ENCODE measurements at places on chromosomes 5 and 9.

- no peak for DNase-seq
Measured at GRCh38 chr5:146254223-146254622, 50.8 kb downstream of the RBM27 start.

DNA sequence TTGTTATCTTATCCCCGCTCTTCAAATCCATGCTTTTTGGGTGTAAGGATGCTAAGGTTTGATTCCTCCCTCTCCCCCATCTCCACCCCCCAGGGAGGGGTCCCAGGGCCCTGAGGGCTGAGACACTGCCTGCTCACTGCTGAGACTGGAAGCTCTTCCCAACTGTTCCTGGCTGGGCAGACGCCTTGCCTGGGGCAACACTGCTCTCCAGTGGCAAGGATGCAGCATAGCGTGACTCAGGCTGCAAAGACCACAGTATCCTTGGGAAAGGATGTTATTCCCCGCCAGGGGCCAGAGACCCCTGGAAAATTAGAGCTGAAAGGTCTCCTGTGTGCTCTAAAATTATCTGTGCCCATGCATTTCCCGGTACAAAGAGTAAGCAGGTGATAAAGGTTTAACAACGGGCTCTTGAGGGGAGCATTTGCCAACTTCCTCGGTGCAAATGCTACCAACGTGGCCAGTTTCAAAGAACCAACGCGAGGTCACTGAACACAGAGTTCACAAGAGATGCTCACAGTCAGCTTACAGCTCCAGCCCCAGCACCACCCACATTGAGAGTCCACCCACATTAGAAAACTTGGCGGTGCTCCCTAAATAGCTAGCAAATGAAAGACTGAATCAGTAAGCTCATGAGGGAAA lies 271.9 kb downstream of the NSG2 start:
- DNase-seq: peak; percentile 68

DNA sequence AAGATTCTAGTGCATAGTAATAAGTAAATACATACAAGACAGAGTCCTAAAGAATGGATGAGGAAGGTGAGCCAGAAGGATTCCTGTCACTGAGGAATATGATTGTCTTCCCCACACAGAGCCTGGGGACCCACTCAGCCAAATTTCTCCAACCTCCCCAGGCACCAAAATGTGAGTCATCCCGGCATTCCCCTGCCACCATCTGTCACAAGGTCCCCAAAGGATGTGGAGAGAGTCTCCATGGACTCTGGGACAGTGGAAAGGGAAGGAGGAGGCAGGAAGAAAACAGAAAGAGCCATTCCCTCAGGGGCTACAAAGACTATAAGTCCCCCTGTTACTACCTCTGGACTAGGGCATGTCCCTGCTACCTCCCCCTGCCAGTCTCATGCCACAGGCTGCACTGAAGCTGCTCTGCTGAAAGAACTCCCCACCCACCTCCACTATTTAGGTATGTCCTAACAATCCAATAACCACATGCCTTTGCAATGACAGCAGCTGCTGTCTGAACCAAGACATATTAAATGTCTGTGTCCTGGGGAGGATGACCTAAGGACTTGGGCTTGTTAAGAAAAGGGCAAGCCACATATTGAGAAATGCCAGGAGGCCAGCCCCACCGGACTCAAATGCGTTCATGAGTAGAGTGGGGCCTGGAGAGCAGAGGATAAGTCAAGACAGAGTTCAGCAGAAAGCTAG lies 10.7 kb upstream of the OR5C1 start:
- no peak for DNase-seq

GRCh38 chr9:113665064-113665463 lies 201.5 kb downstream of the RGS3 start:
- DNase-seq: no peak

- DNase-seq: no peak
Measured at GRCh38 chr5:179767496-179768100, 26.2 kb upstream of the LTC4S start.

DNA sequence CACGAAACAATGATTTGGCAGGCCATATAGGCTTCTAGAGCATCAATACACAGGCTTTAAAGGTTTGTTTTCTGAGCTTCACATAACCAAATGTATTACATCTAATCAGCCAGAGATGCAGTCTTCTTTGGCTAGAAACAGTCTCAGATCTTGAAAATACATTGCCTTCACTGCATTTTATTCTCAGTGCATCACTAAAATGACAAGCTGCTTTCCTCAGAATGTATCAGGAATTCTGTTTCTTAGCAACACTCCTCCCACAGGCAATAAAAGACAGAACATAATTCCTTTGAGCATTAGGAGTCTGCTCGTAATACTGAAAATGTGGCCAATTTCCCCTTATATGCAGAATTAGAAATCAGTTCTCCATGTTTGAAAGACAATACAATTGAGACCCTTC lies 36.9 kb downstream of the FEM1C start:
- no peak for DNase-seq

GRCh38 chr5:120817044-120817985 lies 353.2 kb downstream of the PRR16 start:
- peak; percentile 16 for DNase-seq

DNA sequence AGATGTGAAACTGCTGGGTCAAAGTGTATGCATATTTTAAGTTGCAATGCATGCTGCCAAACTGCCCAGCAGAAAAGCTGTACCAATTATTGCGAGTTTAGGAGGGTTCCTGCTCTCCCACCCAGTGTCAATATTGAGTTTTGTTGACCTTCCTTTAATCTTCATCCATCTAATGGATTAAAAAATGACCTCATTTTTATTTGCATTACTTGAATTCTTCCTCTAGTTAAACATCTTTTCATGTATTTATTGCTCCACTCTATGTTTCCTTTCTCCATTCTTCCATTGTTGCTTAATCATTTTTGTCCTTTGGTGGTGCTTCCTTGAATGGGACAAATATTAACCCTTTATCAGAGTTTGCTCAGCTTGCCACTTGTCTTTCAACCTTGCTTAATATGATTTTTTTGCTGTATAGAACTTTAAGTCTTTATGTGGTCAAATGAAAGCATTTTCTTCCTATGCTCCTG lies 32.4 kb downstream of the TLE1 start:
- DNase-seq: no peak

DNA sequence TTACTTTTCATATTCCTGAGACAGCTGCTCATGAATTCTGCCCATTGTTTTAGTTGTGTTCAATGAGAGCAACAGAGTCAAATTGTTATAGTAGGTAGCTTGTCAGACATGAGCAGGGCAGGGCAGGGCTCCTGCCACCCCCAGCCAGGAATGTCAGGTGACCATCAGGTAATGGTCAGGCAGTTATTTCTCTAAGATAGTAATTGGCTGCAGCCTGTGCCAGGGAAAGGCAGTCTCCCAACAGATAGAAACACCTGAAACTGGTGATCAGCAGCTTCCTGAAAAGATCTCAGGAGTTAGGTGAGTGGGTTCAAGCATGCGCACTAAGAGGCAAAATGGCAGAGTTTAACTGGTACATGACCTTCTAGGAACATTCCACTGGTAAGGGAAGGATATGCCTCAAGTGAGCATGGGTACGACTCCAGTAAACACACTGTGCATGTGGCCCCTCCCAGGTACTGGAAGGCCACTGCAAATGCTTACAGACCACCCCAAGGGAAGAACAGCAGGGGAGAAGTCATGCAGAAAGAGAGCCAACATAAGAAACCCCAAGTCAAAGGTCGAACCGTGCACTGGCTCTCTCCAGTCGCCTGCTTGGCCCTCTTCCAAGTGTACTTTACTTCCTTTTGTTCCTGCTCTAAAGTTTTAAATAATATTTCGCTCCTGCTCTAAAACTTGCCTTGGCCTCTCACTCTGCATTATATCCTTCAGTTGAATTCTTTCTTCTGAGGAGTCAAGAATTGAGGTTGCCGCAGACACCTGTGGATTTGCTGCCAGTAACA lies 25.1 kb downstream of the CARTPT start:
- no peak for DNase-seq

DNA sequence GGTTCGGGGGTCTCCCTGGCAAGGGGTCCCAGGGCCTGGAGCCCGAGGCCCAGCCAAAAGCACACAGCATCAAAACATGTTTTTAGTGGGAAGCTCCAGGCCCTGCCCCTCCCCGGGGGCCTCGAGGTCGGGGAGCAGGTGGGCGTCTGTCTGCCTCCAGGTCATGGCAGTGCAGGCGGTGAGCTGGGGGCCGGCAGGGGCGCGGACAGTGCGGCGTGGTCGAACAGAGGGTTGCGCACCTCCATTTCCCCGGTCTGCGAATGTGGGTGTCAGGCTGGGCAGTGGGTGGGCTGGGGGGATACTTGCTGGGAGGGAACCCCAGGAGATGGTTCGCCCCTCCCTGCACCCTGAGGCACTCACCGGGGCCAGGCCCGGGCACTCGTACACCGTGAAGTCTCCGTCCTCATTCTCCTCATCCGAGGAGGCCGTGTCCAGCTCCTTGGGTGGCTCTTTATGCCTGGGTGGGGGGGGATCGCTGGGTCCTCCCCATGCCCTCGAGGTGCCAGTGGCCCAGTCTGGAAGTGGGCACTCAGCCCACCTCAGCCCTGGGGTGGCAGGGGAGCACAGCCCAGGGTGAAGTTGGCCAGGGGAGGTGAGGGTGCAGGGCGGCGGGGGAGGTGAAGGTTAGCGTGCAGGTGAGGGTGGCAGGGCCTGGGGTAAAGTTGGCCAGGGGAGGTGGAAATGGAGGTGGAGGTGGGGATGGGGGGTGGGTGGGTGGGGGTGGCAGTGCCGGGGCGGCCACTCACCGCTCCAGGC lies 6.2 kb downstream of the NPDC1 start:
- no peak for DNase-seq

GRCh38 chr9:77725820-77726219 lies 77.7 kb upstream of the GNA14 start:
- no peak for DNase-seq

GRCh38 chr5:157710431-157710830 lies 20.8 kb upstream of the THG1L start:
- DNase-seq: no peak

GRCh38 chr5:175162036-175162435 lies 281.9 kb downstream of the DRD1 start:
- DNase-seq: no peak

DNA sequence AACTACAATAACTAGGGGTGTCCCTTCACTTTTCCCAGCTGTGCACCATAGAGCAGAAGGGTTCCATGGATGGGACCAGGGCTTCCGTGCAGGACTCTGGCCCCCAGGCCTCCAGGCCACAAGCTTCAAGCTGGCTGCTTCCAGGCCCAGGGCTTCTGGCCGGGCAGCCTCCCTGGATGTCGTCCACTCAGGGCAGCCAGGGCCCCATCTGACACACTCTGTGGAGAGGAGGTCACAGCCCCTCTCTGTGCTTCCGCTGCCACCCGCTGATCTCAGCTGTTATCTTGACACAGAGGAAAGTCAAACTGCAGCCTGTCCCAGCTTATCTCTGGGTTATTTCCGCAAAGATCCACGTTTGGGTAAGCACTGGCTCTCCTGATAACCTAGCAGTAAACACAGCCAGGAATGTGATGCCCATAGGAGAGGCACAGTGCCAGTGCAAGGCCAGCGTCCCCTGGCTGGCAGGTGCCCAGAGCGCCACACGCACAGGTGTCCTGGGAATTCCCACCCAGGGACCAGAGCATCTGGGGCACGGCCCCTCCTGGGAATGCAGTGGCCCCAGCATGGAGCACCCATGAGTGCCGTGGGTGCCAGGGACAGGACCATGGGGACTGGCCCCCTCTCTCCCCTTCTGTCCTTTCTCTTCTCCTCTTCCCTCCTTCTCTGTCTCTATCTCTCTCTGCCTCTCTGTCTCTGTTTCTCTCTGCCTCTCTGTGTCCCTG lies 15.6 kb upstream of the SLC6A19 start:
- no peak for DNase-seq

DNA sequence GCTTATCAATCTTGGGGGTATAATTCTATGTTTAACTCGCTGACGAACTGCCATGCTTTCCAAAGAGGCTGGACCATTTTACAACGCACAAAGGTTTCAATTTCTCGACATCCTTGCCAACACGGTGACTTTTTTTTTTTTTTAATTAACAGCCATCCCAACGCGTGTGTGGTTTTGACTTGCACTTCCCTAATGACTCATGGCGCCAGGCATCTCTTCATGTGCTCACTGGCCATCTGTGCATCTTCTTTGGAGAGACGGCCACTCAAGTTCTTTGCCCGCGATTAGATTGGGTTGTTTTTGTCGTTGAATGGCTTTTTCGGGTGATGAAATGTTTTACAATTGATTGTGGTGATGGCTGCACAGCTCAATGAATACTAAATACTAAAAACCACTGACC lies 12.5 kb upstream of the CARD9 start:
- DNase-seq: no peak

GRCh38 chr9:95261890-95262289 lies 55.6 kb downstream of the FANCC start:
- no peak for DNase-seq

GRCh38 chr9:34591248-34591916 lies 1.9 kb upstream of the CNTFR start:
- peak; percentile 96 for DNase-seq

DNA sequence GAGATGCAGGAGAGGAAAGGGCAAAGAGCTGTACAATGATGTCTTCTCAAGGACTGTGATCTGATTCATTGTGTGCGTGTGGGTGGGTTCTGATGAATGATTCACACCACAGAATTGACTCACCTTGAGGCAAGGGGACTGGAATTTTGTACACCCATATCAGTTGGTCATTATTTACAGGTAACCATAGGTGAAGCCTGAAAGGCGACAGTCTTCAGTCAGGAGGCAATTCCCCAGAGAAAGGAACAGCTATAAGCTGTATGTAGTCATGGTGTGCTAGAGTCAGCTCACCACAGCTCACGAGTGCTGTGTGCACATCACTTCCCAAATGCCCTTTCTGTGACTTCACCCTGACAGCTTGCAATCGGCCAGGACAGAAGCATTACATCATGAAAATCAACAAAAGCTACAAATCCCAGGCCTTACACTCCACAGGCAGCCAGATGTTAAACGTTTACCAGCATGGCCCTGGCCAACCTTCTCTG lies 87.6 kb upstream of the RPS23 start:
- DNase-seq: no peak

GRCh38 chr9:38008168-38009034 lies 60.6 kb downstream of the SHB start:
- DNase-seq: peak; percentile 29

DNA sequence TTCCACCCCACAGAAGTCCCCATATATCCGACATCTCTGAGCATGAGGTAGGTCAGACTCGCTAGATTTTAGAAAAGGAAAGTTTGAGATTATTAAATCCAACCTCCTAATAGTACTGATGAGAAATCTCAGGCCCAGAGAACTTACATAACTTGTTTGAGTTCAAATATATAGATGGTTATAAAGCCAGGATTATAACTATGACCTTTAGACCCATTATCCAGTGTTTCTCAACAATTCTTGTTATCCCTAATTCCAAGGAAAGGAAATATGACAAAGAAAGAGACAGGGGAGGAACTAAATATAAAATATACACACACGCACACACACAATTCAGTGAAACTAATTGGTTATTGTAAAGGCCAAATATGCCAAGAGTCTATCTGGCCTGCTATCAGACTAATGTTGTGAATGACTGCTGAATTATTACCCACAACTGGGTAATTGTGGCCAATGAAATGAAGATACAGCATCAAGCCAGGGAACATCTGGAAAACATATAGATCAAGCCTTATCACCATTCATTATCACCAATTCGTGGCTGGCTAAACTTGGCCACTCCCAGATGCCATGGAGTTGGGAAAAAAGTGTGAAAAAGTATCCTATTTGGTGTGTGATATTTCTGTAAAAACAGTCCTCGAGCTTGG lies 248.4 kb downstream of the PRELID2 start:
- DNase-seq: no peak

Measured in endothelial cell (in vitro differentiated cells).